Activated CD4-positive, alpha-beta T cell treated with anti-CD3 and anti-CD28 coated beads, Interleukin-2, amount 50 U/mL, for 24 hours (primary cell): ENCODE measurements at places on chromosomes 7 and 10.

GRCh38 chr7:136386876-136387275 lies 409.7 kb upstream of the MTPN start:
- DNase-seq = no peak

DNA sequence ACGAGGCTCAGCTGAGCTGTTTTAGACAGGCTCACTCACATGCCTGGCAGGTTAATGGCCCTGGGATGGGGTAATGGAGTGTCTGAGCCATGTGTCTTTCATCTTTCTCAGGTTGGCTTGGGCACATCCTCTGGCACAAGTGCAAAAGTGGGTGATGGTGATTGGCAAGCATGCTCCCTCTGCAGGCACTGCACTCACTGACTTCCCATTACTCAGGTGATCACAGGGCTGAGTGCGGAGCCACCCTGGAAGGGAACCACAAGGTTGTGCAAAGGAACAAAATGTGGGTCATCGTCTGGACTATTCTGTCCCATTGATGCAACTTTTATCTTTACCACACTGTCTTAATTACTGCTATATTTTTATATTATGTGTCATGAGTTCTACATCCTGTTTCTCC lies 244.1 kb upstream of the AKR1E2 start:
- no peak for DNase-seq

DNA sequence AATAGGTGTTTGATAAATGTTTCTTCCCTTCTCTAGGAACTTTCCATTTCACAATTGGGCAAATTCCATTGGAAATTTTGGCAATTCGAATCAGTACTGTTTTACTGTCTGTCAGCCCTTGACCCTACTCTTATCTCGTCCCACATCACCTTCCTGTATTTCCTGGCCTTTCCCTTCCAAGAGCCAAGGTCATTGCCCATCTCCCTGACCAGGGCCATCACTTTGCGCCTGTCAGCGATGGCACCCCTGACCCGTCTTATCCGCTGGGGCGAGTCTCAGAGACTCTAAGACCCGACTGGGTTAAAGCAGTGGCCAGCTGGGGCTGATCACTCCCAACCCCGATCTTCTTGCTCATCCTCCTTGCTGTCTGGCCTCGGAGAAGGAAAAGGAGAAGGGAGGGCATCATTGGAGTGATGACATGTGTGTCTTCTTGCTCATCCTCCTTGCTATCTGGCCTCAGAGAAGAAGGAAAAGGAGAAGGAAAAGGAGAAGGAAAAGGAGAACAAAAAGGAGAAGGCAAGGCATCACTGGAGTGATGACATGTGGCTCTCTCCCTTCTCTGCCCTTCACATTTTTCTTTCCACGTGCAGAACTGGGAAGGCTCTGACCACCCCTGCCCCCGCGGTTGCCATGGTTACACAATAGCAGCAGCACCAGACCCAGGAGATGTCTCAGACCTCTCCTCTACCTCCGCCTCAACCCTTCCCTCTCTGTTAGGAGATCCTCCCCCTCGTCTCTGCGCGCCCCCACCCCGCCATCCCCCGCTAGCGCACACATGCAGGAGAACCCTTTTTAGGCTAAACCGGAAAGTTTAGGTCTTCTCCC lies 2.0 kb downstream of the SEMA3D start:
- no peak for DNase-seq

DNA sequence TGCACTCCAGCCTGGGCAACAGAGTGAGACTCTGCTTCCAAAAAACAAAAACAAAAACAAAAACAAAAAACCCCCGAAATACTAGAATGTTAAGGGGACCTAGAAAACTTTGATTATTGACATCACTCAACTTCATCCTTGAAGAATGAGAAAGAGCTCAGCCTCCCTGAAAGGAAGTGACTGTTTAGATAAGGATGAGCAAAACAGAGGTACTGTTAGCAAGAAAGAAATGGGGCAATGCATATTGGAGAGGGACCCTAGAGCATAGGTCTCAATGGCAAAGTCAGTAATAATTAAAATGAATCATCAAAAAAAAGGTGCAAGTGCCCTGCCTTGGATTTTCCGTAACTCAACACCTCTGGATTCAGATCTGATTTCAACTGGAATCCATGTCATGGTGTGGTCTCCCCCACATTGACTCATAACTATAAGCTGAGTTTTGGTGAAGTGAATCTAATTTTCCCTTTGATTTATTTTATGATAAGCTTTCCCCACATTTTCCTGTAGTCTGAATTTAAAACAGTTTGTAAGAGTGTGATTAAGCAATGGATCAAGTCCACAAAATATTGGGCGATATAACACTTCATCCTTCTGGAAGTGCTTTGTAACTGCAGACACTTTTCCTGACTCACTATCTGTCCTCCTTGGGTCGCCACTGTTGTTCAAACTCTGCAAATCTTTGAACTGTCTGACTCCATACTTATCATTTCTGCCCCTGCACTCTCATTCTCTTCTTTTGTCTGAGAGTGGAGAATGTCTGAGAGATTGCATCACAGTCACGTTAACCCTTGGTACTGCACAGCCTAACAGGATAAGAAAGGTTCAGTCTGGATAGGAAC lies 224.8 kb upstream of the LYZL1 start:
- DNase-seq = no peak

GRCh38 chr10:26372513-26373354 lies 65.4 kb upstream of the APBB1IP start:
- DNase-seq = no peak
